NCI-H524 treated with DMSO at 0.1 percent for 48 hours (cell line): ENCODE measurements at places on chromosomes 5 and 9.

DNA sequence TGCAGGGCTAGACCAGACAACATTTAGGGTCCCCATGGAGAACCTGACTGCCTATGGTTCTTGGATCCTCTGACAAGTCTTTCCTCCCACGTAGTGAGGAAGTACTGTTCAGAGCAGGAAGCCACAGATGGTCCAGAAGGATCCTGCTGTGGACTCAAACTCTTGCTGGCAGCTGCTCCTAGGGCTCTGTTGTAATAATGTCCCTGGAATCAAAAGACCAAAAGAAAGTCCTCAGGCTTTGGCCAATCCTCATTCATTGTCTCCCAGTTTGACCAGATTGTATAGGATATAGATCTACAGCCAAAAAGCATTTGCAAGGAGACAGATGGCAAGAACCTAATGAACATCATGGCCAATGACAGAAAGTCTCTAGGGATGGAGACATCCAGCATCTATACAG is 53.9 kb downstream of the SEMA6A start:
- DNase-seq, result no peak

DNA sequence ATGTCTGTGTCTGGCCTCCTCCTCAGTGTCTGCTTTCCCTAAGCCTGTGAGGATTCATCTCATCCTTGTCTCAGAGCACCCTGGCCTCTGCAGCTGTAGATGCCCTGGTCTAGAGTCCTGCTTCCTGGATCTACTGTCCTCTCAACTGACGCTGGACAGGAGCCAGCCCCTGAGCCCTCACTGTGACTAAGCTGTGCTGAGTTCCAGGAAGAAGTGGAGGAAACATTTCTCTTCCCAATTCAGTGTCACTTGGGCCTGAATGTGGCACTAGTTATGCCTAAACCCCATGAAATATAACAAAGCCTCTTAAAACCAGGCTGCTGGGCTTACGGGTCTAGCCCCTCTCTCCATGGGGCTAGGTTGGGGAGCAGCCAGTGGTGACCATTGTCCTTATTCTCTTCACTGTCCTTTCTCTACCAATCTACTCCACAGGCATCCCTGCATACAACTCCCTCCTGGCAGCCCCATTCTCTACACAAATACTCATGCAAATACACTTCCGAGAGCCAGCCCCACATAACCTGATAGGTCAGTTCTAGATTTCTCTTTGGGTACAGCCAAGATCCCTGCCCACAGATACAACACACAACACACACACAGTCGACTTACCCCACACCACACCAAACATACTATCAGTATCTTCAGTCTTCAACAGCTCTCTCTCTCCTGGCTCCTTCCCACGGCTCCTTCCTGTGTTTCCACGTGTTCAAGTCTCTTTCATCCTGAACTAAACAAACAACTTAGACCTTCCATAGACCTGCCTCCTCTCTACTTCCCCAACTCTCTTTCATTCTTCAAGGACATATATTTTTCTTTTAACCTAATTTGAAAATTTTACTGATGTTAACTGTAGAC is 220.8 kb downstream of the SNX18 start:
- no peak for DNase-seq

DNA sequence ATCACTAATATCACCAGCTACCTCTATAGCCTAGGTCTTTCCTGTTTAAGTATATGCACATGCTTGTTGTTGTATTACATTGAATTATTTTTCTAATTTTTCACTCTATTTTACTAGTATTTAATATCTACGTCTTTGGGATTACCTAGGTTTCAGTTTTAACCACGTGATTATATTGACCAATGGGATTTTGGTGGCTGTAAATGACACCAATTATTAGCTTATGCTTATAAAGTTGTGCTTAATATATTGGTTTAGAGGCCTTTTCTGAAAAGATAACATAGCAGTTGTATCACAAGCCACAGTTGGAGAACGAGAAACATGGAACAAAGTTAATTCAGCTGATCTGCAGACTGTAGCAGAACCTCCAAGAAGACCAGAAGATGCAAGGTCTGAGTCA is 104.8 kb upstream of the PRDM9 start:
- no peak for DNase-seq

DNA sequence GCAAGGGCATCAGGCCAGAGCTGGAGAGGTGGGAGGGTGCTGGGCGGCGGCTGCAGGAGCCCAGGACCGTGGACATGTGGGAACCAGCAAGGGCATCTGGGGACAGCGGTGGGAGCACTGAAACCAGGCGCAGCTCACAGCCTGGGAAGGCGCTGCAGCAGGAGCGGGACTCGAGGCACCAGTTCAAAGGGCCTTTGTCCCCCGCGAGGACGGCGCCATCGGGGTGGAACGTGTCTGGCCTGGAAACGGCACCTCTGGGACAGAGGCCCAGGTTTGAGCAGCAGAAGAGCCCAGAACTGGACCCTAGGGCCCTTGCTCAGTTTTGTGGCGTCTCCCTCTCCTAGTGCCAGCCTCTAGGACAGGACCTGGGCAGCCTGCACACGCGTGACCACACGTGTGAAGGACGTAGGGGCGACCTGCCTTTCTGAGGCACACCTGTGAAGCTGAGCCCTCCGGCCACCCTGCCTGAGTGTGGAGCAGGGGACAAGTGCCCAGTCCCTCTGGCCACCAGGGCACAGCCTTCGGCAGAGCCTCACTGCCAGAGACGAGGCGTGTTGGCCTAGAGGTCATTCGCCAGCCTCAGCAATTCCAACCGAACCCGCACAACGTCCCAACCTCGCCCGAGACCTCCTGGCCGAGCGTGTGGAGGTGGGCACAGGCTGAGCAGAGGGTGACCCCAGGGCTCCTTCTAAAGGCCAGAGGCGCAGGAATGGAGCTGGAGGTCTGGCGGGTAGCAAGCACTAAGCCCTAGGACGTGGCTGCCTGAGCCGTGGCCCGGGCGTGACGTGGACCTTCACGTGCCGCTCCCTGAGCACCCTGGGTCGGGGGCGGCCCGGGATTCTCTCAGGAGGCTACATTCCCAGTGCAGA is 2.2 kb upstream of the TMEM210 start:
- DNase-seq, result no peak

- DNase-seq, result no peak
Observed at GRCh38 chr9:20015427-20015931, 226.6 kb upstream of the SLC24A2 start.

DNA sequence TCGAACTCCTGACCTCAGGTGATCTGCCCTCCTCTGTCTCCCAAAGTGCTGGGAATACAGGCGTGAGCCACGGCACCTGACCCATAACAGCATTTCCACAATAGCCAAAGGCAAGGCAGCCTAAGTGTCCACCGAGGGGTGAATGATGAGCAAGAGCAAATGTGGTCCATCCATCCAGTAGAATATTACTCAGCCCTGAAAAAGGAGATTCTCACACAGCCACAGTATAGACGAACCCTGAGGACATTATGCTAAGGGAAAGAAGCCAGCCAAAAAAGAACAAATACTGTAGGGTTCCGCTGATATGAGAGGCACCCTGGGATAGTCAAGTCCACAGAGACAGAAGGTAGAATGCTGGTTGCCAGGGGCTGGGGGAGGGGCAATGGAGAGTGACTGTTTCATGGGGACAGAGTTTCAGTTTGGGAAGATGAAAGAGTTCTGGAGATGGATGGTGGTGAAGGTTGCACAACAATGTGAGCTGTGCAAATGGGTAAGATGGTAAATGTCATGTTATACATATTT is 7.0 kb downstream of the LAMC3 start:
- no peak for DNase-seq
